ENCODE measurements at places on chromosomes 2 and 18.
A peak's percentile ranks its signal among the peaks of the same experiment; 100 is the strongest.

GRCh38 chr2:105576050-105576439 is 168.7 kb upstream of the NCK2 start:
- no peak for DNase-seq

- DNase-seq, result no peak
Observed at GRCh38 chr2:118492335-118492734, 355.1 kb downstream of the EN1 start.

- no peak for DNase-seq
Observed at GRCh38 chr2:29940706-29941105, 19.3 kb upstream of the ALK start.

- no peak for DNase-seq
Observed at GRCh38 chr2:176390276-176391147, 121.3 kb downstream of the MTX2 start.

DNA sequence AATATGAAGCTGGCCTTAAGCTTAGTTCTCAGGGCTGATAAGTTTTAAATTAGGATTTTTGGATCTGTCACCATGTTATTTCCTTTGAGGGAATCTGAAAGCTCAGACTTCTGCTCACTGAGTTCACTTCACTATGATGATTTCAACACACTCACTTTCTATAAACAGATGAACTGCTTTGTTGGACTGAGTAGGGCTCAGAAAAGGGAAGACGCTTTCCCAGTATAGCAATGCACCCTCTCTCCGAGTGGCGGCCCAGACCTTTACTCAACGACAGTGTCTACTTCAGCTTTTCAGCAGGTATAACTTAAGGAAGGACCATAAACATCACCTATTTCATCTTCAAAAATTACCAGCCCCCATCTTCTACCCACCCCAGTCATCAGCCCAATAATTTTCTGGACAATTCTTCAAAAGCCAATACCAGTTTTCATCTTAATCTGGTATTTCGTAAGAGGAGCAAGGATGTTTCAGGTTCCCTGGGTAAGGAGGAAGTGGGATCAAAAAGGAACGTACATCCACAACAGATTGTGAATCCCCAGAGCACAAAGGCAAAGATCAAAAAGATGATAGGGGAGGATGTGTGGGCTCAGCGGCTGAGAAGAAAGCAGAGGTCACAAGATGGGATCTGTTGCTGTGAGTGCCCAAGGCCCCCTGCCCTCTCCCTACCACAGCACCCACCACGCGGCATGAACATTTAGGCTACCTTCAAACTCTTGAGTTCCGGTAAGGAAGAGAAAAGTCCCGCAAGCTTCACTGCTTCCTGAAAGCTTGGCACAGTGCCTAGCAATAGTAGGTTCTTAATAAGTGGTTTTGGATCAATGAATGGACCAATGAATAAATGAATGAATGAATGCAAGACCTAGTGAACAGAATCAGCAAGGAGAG is 41.9 kb downstream of the LPIN2 start:
- DNase-seq, result no peak

DNA sequence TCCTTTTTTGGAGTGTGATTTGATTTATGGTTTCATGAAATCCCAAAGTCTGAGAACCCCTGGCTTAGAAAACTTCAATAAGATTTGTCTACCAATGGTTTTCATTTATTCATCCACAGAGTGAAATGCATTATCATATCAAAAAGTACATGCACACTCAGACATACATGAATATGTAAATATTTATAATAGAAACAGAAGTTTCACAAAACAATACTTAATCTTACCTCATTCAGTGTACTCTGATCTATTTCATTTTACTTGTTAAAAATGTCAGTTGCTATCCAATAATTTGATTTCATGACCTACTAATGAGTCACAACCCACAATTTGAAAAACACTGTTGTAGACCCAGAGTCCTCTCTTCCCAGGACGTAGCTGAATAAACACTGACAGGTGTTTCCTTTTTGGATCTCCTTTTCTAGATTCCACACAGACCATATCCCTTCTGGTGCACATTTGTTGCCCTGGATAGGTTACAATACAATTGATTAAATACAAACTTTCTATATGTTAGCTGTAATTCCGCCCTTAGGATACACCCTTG is 10.4 kb upstream of the CAVIN2 start:
- DNase-seq, result no peak

DNA sequence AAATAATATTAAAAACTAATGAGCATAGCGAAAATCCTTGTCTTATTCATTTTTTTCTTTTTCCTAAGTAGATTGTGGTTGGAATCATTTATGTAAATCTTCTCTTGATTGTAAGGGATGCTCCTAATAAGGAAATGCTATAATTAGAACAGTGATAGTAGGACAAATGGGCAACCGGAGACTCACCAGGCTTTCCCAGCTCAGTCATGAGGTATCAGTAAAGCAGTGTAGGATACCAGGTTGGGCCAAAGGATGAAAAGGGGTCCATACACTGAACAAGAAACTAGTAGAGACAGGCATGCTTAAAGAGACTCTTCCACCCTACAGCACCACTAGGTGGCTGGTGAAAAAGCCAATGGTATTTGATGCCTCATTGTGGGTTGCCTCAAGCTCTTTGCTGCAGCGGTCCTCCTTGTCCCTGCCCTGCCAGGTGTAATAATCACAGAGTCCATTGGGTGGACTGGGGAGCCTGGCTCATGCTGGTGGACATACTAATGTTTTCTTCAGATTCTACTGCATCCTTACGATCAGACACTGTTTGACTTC is 71.4 kb upstream of the FAM98A start:
- no peak for DNase-seq

GRCh38 chr18:47260924-47261701 is 9.7 kb upstream of the SKOR2 start:
- no peak for DNase-seq

GRCh38 chr2:236503100-236503499 is 66.5 kb upstream of the ACKR3 start:
- DNase-seq, result no peak

- no peak for DNase-seq
Observed at GRCh38 chr2:1609485-1610095, 134.7 kb downstream of the PXDN start.

GRCh38 chr2:20766213-20766612 is 56.7 kb downstream of the LDAH start:
- no peak for DNase-seq

DNA sequence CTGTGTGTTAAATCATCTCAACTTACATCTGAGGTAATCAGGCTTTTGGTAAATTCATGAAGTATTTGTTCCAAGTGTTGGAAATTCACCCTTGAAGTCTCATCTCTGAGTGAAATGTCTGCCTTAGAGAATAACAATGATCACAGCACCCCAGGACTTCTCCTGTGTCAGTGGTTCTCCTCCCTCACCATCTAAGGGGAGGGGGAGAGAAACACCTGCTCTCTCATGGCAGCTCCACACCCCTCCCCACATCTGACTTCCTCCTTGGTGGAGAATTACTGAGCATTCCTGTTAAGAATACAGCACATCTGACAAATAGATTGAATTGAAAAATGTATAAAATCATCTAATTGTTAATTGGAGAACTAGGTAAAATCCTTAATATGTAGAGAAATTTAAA is 532.1 kb downstream of the RNF144A start:
- peak; percentile 5 for DNase-seq

DNA sequence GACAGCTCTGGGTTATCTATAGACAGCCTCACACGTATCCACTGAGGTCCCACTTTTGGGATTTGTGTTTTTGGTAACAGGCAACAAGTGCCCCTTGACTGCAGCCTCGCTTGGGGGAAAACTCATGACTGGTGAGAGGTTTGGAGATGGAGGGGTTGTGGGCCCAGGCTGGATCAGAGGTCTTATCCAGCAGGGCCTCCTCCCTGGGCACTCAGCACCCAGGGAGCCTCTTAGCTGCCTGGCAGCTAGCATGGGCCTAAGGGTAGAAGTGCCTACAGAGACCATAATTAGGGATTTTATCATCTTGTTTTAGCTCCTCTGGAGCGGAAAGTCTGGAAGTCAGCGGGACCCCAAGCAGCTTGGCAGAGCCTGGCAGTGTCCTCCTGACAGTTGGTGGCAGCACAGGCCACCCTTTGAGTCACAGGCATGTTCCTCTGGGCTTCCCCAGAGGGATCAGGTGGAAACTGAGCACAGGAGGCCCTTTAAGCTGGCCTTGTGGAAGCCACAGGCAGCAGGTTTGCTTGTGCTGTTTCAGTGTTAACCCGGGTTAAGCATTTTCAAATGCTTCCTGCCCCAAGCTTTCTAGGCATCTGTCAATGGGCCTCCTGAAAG is 143.1 kb downstream of the KCTD1 start:
- DNase-seq, result peak; percentile 5

GRCh38 chr2:102005989-102006885 is 14.5 kb downstream of the IL1R2 start:
- DNase-seq, result no peak

GRCh38 chr2:240931319-240931949 is 25.3 kb downstream of the CROCC2 start:
- no peak for DNase-seq

DNA sequence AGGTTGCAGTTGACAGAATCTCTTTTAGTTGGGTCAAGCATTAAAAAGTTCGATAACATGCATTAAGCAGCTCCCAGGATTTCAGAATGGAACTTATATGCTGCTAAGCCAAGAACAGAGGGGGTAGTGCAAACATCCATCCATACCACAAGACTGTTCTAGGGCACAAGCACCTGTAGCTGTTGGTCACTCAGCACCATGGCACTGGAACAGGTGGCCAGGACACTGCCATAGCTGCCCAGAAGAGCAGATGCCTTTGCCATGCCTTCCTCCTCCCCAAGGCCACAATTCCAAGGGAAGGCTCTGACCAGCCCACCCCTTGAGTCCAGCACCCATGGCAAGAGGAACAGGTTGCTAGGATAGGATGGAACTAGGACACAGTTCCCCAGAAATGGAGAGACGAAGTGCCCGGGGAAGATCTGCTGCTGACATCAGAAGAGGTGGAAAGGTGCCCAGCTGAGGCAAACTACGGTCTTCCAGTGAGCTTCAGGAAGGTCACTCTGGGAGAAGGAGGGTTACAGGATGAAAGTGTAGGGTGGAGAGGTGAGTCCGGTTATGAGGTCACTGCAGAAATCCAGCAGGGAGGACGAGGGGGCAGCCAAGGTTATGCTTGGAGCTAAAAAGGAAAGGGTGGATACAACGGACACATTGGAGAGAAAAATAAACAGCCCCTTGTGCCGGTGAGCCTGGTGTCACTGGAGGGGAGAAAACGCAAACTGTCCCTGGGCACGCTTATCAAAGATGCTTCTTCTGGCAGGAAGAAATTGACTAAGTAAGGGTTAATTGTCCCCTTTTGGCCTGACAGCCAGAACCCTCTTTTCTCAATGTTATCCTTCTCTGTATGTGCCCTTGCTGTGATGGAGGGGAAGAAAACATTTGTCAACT is 41.9 kb downstream of the C1QL2 start:
- no peak for DNase-seq

GRCh38 chr2:23594460-23594825 is 209.5 kb downstream of the KLHL29 start:
- DNase-seq, result no peak

DNA sequence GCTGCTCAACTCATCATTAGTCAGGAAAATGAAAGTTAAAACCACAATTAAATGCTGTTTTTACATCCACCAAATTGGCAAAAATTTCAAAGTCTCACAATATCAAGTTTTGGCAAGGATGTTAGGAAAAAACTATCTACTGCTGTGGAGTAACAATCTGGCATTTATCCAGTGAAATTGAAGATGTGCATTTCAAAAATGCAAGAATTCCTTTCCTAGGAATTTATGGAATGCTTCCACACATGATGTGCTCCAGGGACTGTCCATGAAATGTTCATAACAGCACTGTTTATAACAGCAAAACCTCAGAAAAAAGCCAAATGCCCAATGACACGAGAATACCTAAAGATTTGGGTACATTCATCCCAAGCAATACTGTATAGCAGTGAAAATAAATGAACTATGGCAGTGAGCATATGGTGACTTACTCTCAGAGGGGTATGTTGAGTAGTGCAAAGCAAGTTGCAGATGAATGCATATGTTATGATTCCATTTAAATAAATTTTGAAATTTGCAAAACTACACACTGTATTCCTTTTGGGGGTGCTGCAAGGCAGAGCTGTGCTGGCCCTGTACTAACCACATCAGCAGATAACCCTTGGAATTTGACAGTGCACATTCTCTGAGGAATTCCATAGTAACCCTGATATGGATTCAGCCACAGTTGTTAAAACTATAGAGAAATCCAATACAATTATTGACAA is 41.3 kb upstream of the GYPC start:
- DNase-seq, result no peak

GRCh38 chr2:199756743-199757142 is 94.2 kb downstream of the FTCDNL1 start:
- no peak for DNase-seq

All from NCI-H2171 (cell line).